Stimulated activated naive CD4-positive, alpha-beta T cell (primary cell): ENCODE measurements at places on chromosomes 6 and 20.

GRCh38 chr20:5779071-5779900, 29.1 kb downstream of the SHLD1 start:
- DNase-seq = no peak

- DNase-seq = no peak
These were observed 147.0 kb downstream of the HS3ST5 start for GRCh38 chr6:114195631-114196403.

DNA sequence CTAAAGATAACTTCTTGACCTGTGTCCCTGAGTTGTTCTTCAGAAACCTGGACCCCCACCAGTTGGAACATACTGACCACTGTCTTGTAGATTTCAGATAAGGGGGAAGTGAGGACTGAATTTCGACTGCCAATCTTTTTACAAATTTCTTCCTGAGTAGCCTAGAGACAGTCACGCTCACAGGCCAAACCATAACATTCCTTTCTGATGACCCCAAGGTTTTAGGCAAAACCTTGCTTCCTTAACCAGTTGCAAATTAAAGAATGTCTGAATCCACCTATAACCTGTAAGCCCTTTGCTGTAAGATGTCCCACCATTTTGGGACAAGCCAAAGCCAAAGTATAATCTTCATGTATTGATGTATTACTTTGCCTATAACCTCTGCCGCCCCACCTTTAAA, 306.9 kb downstream of the LRFN2 start:
- DNase-seq = no peak

- no peak for DNase-seq
These were observed 46.0 kb downstream of the SERAC1 start for GRCh38 chr6:158122048-158122447.

- DNase-seq = no peak
These were observed 110.5 kb downstream of the SCML4 start for GRCh38 chr6:107713563-107713962.

DNA sequence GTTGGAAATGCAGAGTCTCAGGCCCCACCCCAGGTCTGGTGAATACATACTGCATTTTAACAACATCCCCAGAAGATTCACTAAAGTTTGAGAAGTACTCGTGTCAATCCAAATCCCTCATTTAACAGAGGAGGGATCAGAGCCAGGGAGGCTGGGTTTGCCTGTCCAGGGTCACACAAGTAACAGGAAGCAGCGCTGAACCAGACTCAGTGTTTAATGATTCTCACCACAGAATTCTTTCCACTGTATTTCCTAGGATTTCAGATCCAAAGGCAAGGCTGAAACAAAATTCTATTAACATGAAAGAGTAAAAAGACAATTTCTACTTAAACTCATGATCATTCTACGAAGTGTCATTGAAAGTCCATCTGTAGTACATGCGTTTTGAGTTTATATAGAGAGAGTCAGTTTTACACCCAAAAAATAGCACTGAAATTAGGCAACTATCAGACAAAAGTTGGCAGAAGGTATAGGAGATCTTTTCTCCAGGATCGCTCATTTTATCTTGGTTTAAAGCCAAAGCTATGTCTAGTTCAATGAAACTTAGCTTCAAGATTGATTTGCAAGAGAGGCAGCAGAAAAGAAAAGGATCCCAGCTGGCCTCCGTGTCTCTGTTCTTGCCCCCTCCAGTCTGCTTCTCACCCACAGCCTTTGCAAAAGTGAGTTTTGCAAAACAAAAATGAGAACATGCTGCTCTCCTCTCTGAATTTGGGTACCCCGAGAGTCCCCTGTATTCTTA, 6.0 kb upstream of the AGPAT4 start:
- DNase-seq = no peak

DNA sequence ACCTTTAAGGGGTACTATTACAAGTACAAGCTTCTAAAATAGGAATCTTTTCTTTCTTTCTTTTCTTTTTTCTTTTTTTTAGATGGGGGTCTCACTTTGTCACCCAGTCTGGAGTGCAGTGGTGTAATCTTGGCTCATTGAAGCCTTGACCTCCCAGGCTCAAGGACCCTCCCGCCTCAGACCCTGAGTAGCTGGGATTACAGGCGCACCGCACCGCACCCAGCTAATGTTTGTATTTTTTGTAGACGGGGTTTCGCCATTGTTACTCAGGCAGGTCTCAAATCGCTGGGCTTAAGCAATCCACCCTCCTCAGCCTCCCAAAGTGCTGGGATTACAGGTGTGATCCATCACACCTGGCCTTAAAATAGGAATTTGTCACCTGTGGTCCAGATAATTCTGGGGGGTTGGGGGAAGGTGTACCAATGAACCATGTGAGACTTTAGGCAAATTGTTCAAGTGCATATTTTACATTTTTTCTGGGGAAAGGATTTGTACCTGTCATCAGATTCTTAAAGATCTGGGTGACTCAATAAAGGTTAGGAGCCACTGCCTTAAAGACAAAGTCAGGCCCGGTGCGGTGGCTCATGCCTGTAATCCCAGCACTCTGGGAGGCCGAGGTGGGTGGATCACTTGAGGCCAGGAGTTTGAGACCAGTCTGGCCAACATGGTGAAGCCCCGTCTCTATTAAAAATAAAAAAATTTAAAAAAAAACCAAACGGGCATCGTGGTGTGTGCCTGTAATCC, 19.7 kb upstream of the SYNJ2 start:
- DNase-seq = no peak

- DNase-seq = no peak
These were observed 12.7 kb downstream of the IGF2R start for GRCh38 chr6:159981403-159982245.

DNA sequence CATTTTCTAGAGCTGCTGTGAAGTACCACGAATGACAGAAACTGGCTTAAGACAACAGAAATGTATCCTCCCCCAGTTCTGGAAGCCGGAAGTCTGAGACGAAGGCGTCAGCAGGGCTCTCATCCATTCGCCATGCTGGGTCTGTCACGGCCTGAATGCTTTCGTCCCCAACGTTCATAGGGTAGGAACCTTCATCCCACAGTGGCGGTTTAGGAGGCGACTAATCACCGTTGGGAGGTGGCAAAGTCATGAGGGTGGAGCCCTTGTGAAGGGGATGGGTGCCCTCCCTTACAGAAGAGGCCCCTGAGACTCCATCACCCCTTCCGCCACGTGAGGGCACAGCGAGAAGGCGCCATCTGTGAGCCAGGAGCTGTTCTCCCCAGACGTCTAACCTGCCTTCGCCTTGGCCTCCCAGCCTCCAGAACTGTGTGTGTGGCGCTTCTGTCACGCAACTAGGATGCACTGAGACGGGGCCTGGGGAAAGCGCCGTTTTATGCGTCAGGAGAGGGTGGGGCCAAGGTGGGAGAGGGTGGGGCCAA, 250.3 kb downstream of the TTLL2 start:
- DNase-seq = no peak

DNA sequence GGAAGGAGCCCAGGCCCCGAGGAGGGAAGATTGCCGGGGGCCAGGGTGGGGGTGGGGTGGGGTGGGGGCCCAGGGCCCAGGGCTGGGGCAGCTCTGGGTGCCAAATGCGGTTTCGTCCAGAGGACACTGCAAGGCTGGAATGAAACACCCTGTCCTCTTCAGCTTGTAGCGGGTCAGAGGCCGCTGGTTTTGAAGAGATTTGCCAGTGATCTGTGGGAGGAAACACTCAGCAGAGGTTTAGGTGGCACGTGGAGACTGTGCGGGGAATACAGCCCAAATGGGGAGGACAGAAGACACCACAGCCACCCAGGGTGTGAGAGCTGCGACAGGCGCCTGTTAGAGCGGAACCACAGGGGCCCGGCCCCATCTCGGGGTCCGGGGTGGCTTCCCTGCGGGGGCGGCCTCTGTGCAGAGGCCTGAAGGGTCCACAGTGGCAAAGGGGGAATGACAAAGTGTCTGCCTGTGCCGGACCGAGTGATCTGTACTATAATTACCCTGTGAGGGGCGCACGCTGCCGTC, 29.2 kb downstream of the FRMD1 start:
- DNase-seq = no peak

DNA sequence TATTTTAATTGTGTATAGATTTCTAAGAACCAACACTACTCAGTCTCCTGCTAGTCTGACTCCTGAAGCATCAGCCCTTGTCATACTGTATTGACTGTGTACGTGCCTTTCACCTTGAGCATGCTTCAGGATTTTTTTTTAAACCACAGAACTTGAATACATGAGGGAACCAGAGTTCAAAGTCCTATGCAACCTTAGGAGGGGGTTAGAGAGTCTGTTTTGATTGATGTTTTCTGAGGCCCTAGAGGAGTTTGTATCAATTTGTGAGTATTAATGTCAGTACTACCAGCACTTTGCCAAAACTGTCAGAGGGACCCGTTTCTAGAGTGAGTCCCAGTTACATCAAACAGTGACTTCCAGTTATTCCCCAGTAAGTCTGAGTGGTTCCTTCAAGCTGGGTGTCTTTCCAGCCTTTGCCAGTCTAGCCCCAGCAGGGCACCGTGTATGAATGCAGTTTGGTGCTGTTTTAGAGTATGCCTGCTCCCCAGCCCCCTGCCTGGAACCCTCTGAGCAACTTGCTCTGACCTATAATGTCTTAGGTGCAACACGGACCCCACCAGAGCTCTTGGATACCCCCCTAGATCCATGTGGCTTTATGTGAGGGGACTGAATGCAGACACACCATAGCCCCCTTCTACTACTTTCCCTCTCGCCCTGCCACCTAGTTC, 8.5 kb downstream of the TP53INP2 start:
- no peak for DNase-seq

DNA sequence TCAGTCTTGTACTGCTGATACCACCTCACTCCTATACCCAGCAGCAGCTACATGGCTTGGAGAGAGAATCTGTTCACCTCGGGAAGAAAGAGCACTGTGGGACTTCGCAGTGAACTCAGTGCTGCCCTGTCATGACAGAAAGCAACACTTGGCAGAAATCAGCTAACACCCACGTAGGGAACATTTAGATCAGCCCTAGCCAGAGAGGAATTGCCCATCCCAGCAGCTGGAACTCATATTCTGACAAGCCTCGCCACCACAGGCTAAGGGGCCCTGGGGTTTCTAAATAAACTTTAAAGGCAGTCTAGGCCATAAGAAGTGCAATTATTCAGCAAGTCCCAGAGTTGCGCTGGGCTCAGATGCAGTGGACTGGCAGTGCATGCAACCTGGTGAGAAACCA, 1266.8 kb downstream of the GRIK2 start:
- DNase-seq = no peak

DNA sequence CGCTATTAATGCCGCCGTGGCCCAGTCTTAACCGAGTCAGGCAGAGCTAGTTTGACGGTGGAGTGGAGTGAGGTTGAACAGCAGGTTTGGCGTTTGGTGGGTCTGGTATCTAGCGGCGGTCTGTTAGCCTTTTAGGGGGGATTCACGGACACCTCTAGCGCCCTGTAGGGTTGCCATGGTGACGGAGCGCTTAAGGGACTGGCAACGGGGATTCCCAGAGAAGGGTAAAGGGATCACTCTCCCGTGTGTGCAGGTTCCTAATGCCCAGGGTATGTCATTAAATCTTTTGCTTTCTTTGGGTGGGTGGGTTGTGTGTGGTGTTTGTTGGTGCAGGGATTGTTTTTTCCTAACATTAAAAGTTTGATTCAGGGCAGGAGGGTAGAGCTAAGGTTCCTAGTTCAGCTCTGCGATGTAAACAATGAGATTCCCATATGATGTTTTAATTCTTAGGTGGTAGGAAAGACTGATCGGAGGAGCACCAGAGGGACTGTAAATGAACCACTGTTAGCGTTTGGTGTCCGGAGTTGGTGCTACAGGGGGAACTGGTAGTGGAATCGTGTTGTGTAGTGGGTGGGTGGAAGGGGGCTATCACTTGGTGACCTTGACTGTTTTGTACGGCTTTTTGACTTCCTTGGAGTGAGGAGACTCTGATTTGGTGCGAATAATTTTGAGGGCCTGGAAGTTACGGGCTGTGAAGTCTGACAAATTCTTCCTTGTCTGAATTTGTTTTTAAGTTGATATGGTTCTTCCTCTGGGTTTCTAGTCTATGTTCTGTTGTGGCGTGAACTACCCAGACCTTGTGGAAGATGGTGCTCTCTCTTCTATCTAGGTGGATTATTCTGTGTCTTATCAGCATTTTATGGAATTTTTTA, 5.0 kb downstream of the BRD2 start:
- DNase-seq = peak; percentile 51

GRCh38 chr6:1868561-1869261, 259.0 kb downstream of the FOXC1 start:
- DNase-seq = no peak

- DNase-seq = no peak
These were observed 21.2 kb upstream of the HLA-G start for GRCh38 chr6:29806387-29806786.

GRCh38 chr6:31927242-31927862, at the start of gene C2:
TSS of gene C2 (plus strand) at chr6:31927717. CDS start at chr6:31927753, 36 bp downstream.
- no peak for DNase-seq

GRCh38 chr6:27753668-27754407, 158.4 kb downstream of the OR2B2 start:
- peak; percentile 23 for DNase-seq

GRCh38 chr6:144468709-144469108, 183.6 kb downstream of the UTRN start:
- DNase-seq = no peak
